ENCODE measurements at places on chromosomes 11 and 22.

GRCh38 chr11:2531987-2532703 is 87.3 kb downstream of the KCNQ1 start:
- DNase-seq: no peak

DNA sequence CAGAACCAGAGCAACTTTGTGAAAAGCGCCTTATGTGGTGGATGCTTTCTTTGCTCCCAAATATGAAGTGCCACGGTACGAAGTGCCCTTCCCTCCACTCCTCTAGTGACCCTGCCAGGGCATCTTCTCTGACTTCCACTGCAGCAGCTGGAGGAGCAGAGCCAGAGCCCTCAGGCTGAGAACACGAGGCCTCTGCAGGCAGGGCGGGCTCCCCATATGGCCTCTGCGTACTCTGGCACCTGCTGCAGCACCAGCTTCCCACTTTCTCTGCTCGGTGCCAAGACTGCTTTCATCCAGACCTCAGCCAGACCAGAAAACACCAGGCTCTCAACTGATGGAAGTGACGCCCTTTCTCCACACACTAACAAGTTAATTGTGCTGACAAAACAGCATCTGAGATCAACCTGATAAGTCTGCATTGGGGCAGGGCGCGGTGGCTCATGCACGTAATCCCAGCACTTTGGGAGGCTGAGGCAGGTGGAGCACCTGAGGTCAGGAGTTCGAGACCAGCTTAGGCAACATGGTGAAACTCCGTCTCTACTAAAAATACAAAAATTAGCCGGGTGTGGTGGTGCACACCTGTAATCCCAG is 12.8 kb downstream of the UFD1 start:
- no peak for DNase-seq

- DNase-seq: no peak
These were observed 146.0 kb upstream of the SEZ6L start for GRCh38 chr22:26023104-26023775.

DNA sequence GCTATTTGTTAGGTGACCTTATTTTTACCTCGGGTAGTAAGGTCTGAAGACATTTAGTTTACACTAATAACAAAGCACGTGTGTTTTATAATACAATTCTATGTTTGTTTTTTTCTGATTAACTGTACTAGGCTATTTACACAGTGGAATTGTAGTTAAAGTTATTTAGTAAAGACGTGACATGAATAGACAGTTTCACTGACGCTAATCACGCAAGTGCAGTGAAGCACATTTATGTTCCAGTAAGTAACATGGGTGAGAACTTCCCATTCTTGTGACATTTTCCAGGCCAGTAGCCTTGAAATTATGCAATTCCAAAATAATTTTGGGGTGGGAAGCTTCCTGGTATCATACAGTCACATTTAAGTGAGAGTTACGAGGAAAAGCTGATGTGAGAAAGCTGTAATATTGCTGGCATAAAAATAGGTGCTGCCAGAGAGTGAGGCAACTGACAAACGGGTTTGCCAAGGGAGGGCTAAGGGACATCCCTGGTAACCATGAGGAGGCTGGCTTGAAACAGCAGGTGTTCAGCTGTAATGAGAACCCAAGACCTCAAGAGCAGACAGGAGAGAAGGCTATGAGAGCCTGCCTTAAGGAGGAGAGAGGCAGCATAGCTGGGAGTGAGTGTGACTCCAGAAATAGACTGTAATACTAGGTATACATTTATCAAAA is 378.8 kb downstream of the DCDC1 start:
- DNase-seq: no peak

GRCh38 chr11:92979176-92979575 is 9.7 kb downstream of the MTNR1B start:
- no peak for DNase-seq

DNA sequence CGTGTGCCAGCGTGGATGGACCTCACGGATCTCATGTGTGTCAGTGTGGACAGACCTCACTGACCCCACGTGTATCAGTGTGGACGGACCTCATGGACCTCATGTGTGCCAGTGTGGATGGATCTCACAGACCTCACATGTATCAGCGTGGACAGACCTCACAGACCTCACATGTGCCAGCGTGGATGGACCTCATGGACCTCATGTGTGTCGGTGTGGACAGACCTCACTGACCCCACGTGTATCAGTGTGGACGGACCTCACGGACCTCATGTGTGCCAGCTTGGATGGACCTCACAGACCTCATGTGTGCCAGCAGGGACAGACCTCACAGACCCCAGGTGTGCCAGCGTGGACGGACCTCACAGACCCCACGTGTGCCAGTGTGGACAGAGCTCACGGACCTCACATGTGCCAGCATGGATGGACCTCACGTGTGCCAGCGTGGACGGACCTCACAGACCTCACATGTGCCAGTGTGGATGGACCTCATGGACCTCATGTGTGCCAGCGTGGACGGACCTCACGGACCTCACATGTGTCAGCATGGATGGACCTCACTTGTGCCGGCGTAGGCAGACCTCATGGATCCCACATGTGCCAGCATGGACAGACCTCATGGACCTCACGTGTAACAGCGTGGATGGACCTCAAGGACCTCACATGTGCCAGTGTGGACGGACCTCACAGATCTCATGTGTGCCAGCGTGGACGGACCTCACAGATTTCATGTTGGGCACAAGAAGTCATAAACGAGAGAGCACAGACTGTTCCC is 18.2 kb downstream of the TTLL8 start:
- no peak for DNase-seq

- no peak for DNase-seq
These were observed 20.1 kb upstream of the SPINDOC start for GRCh38 chr11:63793161-63793560.

DNA sequence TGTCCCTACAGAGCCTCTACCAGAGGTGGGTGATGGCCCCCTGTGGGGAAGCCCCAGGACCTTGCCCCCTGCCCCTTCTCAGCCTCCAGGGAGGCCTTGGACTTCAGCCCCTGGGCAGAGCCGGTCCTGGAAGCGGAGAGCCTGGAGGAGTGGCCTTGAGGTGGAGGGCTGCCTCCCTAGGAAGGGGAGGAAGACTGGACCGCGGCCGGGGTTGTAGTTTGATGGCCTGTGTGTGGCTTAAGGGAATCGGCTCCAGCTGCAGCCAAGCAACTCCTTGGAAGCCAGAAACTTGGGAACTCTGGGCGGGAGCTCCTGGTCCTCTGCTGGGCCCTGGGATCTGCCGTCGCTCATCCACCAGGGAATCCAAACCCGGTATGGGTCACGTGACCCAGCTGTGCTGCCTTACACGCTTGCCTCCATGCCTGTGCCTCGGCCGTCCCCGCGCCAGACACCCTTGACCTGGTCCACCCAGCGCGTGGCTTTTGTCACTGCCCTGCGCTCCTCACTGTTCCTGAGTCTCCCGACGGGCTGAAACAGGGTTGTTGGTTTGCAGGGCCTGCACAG is 23.5 kb upstream of the ARHGAP8 start:
- no peak for DNase-seq

DNA sequence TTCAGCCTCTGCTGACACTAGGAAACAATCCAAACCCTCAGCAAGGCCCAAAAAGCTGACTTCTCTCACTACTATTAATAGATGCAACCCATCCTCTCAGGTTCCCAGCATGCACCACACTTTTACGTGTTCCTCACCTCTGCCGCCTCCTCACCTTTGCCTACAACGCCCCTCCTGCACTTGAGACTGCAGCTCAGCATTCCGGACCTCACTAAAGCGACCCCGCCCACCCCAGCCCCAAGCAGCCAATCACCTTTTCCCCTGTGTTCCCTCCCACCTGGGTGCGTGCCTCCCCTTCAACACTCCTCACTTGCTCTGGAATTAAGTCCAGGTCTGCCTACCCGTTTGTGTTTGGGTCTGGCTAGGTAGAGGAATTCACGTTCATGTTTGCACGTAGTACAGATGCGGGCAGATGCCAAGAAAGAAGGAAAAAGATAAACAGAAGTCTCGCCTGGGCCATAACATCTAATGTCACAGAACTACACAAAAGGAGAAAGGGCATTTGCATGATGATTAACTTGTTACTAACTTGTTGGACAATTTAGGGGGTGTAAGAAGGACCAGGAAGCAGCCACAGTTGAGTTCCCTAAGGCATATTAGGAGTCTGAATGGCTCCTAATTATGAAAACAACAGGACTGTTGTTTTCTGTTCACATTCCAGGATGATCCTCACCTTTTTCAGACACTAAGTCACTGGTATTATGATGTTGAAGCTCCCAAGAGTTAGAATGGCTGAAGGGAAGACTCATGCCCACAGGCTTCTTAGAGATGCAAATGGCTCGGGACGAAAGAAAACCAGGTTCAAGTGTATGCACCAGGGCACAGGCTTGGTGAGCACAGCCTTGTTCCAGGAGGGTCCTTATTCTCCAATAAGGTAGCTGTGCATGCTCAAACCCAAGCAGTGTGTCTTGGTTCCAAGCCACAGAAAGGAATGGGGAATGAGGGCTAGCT is 102.2 kb downstream of the MICAL3 start:
- DNase-seq: no peak

- no peak for DNase-seq
These were observed 61.5 kb downstream of the BTG4 start for GRCh38 chr11:111450480-111451320.

DNA sequence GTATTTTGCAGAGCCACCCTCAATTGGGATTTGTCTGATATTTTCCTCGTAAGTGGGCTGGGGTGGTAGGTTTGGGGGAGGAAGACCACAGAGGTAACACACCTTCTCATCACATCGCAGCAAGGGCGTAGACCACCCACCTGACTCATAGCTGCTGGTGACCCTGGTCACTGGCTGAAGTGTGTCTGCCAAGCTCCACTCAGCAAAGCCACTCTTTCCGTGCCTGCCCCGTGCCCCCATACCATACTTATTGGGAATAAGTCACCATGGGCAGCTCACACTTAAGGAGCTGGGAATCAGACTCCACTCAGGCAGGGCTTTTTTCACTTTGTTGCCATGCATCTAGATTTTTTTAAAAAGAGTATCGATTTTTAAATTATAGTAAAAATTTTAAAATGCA is 111.6 kb downstream of the PHF21B start:
- DNase-seq: no peak

- no peak for DNase-seq
These were observed 16.8 kb upstream of the IGLL5 start for GRCh38 chr22:22870577-22871404.

All from SK-N-MC (cell line).